Endodermal cell (in vitro differentiated cells): ENCODE measurements at places on chromosomes 16 and 17. TPM values are rescaled to one million over a fixed set of nuclear protein-coding genes. Genes with fewer than 3 reads are reported as not detected.

The ASIC2 gene
- 3.0 and 3.9 TPM in 2 replicates for total RNA-seq

The BICDL2 gene
- total RNA-seq: 2.0 to 5.9 TPM (median 4.7 TPM) in 3 replicates

GRCh38 chr17:72928454-72929136 is 163.9 kb downstream of the SLC39A11 start:
- no peak for DNase-seq

DNA sequence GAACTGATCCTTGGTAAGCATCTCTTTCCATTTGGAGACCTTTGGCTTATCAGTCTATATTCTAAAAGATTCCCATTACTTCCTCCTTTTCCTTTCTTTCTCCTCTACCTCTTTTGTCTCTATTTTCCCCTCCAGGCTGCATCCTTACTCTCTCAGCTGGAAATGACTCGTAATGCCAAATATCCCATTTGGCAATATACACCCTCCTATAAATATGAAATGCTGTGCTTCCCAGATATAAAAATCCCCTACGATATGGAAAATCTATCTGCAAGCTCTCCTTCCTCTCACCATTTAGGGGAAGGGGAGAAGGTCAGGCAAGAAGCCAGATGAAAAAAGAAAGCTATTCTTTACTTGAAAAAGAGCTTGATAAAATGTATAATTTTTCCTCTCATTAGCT is 39.9 kb downstream of the XPO6 start:
- no peak for DNase-seq

DNA sequence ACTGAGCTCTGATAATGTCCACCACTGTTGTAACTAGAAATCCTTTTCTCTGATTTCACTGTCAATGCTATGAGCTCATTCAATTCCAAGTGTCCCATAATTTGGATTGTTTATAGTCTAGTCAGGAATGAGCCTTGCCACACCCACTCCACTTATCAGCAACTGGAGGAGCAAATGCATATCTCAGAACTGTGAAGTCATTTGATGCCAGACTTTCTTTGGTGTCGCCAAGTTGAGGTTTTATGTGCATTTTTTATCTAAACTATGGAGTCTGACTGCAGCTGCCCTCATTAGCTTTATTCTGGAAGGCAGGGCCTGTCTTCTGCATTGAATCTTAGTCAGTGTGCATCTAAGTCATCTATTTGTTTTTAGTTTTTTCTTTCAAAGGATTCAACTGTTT is 361.3 kb downstream of the PMP22 start:
- no peak for DNase-seq
